CD4-positive, alpha-beta T cell treated with Interleukin-10 for 1 hour (primary cell): ENCODE measurements at places on chromosomes 6 and 20.

- DNase-seq = peak; percentile 21
These were observed 36.8 kb downstream of the NCR2 start for GRCh38 chr6:41371992-41372831.

DNA sequence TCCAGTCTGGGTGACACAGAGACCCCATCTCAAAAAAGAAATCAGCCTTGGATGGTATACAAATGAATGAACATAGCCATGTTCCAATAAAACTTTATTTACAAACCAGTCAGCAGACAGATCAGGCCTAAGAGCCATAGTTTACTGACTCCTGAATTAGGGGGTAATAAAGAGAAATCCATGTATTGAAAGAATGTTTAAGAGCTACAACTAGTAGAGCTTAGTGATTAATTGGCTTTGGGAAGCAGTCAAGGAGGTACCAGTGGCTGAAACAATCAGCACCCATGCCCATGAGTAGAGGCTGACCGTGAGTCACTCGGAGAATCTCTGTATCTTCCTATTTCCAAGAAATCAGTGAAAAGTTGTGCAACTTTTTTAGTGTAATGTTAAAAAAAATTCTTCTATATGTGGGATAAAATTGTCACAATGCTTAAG, 223.6 kb upstream of the RREB1 start:
- no peak for DNase-seq

DNA sequence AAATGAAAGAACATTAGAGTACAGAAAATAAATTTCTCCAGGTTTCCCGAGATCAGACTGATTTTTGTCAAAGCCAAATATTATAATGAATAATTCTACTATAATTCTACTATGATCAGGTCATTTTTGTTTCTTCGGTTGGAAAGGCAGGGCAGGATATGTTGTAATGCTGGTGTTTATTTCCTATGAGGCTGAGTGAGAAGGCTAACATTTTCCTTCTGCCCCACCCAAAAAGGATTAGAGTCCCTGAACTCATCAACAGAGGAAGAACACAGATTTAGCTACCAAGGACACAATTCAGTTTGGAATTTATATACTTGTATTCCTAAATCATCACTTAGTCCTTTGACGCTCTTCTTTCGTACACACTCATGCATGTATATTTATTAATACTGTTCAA, 318.9 kb downstream of the SYNE1 start:
- DNase-seq = no peak

DNA sequence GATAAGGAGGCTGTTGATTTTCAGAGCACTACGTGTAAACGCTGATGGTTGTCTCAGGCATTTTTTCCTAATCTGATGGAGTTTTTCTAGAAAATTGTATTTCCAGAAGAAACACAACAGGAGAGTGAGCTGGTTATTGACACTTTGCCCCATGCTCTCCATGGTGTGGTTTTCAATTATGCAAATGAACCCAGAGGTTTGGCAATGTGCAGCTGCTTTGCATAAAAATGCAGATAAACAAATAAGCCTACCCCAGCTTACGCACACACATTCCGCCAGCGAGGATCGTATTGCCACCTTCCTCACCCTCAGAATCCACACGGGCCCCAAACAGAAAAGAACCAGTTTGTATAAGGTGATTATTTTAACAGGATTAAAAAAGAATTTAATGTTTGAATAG, 45.1 kb upstream of the FRMD1 start:
- DNase-seq = no peak

GRCh38 chr20:58695895-58696375, 3.3 kb downstream of the NPEPL1 start:
- no peak for DNase-seq

DNA sequence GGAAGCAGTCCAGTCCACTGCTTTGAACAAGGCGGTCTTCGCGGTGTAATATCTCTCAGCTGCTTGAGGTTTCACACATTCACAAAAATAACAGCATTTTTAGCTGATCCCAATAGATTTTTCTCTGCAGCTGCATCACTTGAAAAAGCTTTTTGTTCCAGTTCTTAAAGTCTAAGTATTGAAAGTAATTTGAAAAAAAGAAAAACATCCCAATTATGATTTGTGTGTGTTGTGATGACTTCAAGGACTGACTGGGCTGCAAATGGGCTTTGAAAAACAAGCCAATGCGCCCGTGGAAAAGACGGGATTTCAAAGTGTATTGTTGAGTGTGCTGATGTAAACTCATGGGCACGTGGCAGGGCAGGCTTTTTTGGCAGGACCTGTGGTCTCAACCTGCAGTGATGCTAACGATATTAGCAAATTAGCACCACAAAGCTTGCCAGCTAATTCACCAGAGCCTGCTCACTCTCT, 151.1 kb downstream of the TMEM242 start:
- DNase-seq = no peak

- no peak for DNase-seq
These were observed 28.2 kb upstream of the CEP162 start for GRCh38 chr6:84255641-84256040.

DNA sequence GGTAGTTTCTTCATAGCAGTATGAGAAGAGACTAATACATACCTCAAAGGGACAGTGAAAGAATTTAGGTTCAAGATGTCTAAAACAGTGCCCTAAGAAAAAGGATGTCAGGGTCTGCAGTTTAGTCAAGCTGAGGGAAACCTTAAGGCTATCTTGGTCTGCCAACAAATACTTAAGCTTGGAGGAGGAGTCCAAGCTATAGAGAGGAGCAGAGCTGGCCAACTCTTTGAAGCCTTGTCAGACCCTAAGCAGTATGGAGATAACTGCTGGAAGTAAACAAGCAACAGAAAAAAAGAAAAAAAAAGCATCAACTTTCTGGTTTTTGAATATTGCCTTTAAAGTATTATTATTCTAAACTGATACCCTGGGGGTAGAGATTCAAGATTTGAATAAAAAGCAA, 1518.1 kb downstream of the GRIK2 start:
- DNase-seq = no peak

DNA sequence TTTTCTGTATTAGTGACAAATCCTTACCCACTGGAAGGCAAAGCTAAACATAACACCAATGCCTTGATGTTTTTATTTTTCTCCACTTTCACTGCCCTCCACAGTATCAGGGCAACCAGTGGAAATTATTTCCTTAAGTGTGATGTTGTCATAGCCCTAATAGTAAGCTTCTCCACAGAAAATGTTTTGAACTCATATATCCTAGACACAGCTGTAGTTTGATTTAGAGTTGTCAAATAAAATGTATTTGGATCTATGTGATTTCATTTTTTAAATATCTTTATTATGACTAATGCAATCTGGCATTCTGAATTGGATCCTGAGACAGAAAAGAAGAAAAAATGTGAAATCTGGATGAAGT, 70.9 kb upstream of the UFL1 start:
- no peak for DNase-seq

- DNase-seq = no peak
These were observed 78.4 kb upstream of the MLN start for GRCh38 chr6:33882154-33882553.

- no peak for DNase-seq
These were observed 31.0 kb downstream of the IRF4 start for GRCh38 chr6:422433-423054.

GRCh38 chr6:143517447-143517773, 5.9 kb upstream of the FUCA2 start:
- DNase-seq = no peak

- no peak for DNase-seq
These were observed 46.3 kb upstream of the FABP7 start for GRCh38 chr6:122733259-122733658.

GRCh38 chr20:63501818-63502670, 3.2 kb upstream of the EEF1A2 start:
- DNase-seq = no peak

DNA sequence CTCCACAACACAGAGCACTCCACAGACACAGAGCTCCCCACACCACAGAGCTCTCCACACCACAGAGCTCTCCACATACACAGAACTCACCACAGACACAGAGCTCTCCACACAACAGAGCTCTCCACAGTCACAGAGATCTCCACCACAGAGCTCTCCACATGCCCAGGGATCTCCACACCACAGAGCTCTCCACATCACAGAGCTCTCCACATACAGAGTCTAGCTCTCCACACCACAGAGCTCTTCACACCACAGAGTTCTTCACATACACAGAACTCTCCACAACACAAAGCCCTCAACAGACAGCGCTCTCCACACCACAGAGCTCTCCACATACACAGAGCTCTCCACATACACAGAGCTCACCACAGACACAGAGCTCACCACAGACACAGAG, 55.3 kb downstream of the ERMARD start:
- peak; percentile 9 for DNase-seq

DNA sequence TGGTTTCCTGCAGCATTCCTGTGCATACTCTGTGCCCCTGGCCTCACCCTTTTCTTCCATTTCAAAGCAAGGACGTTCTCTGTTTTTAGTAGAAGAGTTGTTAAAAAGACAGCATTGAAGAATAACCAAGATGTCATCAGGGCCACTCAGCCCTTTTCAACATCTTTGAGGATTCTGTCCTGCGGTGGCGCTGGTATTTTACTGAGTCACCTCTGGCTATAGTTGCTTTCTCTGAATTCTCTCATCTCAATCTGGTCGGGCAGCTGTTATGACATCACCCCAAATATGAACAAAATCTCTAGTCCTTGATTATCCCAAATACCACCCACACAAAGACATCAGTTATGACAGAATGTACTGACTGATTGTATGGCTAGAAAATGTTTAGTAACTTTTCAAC, 204.2 kb downstream of the GRIK2 start:
- no peak for DNase-seq

- no peak for DNase-seq
These were observed 54.8 kb downstream of the CTCFL start for GRCh38 chr20:57470212-57470522.

GRCh38 chr6:15947923-15948322, 181.0 kb upstream of the MYLIP start:
- DNase-seq = no peak

DNA sequence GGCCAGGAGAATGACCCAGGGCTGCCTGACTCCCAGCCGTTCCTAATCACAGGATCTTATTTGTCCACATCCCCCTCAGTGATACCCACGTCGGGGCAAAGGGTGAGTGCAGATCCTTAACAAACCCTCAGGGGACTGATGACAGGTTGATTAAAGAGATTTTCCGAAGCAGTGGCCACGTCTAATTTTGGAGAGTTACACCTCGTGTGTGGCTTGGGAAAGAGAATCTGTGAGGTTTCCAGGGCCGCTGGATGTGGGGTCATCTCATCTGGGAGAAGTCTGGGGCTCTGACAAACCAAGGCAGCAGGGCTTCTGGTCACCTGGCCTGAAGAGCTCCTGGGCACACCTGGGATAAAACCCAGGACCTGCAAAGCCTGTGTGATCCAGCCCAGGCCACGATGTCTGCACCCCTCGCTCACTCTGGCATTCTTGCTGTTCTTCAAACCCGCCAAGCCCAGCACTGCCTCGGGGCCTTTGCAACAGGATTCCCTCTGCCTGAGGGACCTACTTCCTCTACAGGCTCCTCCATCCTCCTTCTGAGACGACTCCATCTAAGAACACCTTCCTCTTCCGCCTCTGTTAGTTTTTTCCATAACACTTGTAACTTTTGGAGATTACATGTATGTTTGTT, 4.7 kb downstream of the JPH2 start:
- no peak for DNase-seq

DNA sequence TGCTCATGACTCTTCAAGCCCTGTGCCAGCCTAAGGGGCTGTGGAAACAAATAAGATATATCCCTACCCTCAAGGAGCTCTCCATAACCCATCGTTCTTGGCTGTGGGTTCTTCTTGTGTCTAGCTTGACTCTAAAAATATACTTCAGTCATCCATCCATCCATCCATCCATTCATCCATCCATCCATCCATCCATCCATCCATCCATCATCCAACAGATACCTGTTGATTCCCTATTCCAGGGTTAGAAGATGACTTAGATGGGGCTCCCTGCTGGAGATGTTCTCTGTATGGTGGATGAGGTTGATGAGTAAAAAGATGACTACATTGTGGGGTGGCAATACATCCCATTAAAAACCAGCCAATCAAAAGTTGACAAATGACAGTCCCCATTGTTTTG, 23.5 kb downstream of the HCK start:
- DNase-seq = no peak

DNA sequence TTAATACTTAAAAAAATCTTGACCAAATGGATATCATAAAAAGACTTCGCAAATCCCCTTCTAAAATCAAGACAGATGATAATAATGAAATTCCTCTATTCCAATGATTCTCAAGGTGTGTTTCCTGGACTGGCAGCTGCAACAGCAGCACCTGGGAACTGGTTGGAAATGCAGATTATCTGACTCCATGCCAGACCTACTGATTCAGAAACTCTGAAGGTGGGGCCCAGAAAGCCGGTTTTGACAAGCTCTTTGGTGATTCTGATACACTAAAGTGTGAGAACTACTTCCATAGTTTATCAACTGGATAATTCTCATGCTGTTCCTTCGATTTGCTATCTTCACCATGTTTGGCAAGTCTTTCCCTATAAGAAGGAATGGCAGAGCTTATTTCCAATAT, 252.1 kb downstream of the COL12A1 start:
- DNase-seq = no peak

GRCh38 chr20:53916173-53916512, 154.3 kb downstream of the BCAS1 start:
- DNase-seq = no peak

DNA sequence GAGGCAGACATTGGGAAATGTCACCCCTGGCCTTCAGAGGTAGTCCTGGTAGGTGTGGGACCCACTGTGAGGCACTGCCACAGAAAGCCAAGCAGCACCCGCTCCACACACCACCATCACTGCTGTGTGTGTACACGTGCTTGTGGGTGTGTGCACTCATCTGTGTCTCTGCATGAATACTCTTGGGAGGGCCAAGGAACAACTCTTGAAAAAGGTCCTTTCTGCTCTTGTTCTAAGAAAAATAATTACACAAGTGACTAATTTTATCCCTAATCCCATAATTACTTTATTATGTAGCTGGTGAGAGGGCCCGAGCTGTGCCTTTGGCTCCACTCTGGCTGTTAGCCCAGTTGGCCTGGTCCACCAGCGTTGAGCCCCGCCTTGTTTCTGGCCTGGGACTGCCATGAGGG, 21.7 kb upstream of the EPB41L1 start:
- DNase-seq = no peak

DNA sequence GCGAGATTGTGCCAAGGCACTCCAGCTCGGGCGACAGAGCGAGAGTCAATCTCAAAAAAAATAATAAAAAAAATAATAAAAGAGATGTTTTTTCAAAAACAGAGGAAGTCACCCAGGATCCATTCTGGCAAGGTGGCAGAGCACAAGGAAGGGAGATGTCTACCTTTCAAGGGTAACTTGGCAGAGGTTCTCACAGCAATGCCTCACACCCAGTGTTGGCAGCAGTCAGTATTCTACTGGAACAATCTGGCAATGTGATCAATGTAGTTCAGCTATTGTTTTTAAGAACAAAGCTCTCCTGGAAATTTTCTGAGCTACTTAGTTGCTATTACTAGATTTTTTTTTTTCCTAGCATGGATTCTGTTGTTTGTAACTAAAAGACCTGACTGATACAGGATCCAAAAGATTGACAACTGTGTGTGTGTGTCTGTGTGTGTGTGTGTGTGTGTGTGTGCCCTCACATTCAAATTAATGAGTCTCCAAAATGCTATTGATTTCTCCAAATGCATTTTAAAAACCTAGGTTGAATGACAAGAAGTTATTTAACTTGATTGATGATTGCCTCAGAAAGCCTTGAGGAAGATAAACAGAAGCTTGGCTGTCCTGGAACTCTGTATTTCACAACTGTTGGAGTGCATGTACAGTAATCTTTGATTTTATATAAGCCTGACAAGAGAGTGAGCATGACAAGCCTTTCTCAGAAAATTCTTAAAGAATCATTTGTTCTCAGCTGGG, 114.1 kb upstream of the RREB1 start:
- DNase-seq = no peak
